ENCODE measurements at places on chromosomes 12 and 14.

- no peak for DNase-seq
Measured at GRCh38 chr14:82046512-82047226, 513.0 kb upstream of the SEL1L start.

DNA sequence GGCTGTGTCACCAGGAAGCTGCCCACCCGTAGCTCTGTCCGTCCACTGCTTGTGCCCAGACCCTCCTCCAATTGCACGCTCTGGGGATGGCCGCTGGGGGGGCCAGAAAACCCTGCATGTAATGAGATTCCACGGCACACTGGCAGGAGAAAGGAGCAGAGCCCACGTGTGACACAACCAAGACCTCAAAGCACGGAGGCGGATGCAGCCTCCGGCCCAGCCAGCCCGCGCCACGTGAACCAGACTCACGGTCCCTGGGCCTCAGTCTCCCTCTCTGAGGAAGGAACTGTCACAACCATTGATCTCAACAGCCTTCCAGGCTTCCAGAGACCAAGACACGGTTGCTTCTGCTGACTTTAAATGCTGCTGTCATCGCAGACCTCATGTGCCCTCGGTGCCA, 14.4 kb downstream of the ANHX start:
- no peak for DNase-seq

- DNase-seq = no peak
Measured at GRCh38 chr14:97624985-97625384, 827.8 kb downstream of the VRK1 start.

GRCh38 chr12:78101113-78101876, 270.6 kb downstream of the NAV3 start:
- DNase-seq = no peak

DNA sequence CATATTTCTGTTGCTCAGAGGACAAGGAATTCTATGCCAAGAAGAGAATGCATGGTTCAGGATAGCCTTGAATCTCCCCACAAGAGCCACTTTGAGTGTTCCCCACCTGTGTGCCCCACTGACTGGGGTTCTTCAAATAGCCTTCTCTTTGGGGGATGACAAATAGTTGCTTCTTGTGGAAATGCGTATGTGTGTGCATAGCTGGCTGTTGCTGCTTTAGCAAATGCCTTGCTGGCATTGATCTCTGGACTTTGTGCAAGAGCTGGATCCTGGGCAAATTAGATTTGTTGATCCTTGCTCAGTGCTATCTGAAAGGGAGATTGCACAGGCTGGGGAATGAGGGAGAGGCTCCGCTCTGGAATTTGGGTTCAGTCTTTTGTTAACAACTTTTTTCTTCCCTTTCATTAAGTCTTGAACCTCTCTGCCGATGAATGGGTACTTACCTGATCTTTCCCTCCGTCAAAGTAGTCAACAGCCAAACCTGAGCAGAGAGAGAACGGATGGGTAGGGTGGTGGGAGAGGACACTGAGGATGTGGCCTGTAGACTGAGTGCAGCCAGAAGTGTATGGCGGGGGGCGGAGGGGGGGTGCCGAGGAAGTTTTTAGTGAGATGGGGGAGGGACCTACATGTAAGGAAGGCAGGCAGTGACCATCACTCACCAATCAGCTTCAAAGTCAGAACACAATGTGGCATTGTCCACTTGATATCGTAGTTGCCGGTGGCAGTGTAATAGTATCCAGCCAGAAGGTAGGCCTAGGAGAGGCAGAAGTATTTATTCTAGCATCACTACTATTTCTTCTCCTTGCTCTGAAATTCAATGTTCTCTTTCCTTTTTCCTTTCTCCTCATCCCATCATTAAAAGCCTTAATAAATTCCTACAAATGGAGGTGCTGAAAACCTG, 10.7 kb downstream of the EMG1 start:
- DNase-seq = no peak

DNA sequence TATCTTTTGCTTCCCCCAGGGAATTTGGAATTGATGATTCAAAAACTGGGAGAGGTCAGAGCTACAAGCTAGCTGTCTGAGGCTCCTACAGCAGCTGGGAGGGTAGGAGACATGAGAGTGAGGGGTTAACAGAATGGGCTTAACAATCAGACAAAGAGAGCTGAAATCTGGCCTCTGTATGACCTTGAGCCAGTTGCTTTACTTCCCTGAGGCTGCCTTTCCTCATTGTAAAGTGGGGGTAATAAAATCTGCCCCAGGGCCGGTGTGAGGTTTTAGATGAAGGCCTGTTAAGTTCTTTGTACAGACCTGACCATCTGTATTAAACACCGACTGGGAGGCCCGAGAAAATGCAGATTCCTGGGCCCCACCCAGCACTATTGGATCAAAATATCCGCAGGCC, 164.3 kb upstream of the NOS1 start:
- DNase-seq = no peak

GRCh38 chr12:47422611-47423010, 283.2 kb downstream of the RPAP3 start:
- no peak for DNase-seq

DNA sequence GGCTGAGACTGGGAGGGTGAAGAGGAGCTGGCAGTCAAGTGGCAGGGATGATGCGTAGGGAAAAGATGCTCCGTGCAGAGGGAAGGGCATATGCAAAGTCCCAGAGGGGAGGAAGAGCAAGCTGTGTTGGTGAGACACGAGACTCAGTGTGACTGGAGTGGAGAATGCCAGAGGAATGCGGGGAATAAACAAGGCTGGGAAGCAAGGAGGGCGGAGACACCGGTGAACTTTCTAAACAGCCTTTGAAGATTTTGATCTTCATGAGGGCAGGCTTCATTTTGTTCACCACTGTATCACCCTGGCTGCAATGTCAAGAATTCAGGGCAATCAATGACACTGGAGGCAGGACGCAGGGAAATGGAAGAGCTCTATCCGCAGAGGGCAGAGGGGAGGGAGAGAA, 535.8 kb downstream of the FUT8 start:
- DNase-seq = no peak

DNA sequence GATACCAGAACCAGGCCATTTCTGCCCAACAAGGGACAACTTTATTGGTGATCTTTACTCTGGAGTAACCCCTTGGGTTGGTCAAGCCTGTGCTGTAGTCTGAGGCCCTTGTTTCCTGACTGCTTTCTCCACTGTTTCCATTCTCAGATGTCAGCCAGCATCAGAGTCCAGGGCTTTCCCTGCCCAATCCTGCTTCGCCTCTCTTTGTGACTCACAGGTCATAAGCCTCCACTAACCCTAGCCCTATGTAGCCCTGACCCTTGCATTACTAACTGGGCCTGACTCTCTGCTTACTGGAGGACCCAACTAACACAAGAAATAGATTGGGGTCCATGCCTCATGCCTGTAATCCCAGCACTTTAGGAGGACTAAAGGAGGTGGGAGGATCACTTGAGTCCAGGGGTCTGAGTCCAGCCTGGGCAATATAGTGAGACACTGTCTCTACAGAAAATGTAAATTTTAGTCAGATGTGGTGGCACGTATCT, 8.6 kb upstream of the SNRNP35 start:
- no peak for DNase-seq

- DNase-seq = no peak
Measured at GRCh38 chr14:89550821-89551220, 133.8 kb upstream of the FOXN3 start.

DNA sequence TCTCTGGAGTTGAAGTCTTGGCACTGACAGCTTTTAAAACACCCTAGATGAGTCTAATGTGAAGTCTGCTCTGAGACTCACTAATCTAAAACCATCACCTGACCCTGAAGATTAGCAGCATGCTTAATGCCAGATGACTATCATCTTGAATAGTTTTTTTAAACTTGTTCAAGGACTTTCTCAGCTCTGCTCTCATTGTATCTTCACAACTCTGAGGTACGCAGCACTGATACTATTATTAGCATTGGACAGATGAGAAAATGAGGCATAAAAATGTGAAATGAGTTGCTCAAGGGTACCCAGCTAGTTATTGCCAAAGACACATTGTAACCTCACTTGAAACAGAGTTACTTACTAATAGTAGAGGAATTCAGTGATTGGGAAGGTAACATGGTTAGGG, 4.8 kb downstream of the SLC38A1 start:
- no peak for DNase-seq

GRCh38 chr14:88791252-88791621, 1.5 kb downstream of the EML5 start:
- DNase-seq = no peak

GRCh38 chr12:51324953-51325352, 979 bp upstream of the BIN2 start:
- DNase-seq = no peak

DNA sequence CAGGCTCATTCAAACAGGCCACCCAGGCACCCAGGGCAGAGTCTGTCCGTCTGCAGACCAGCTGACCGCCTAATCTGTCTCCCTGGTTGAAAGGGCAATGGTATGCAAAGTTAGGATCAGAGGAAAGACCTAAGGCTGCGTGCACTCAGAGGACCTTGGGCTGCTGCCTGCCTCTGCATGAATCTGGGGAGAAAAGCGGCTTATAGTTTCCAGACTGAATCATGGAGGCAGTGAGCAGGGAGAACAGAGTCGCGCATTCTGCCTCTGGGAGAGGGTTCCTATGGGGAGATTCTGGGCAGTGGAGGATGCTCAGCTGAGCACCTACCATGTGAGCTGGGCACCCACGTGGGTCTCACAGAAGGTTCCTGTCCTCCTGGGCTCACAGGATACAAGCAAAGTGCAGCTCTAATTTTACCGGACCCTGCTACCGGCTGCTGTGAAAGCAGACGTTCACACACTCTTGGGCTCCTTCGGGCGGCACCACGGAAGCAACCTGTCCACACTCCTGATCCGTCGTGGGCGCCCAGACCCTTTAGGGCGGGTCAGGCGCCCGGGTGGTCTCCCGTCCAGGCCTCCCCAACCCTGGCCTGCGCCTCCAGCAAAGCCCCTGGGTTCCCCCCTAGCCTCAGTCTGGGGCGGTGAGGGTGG, 772 bp downstream of the SCARB1 start:
- peak; percentile 22 for DNase-seq
